ENCODE measurements at places on chromosomes 3 and 15. TPM values are rescaled to one million over a fixed set of nuclear protein-coding genes. Genes with fewer than 3 reads are reported as not detected.
A peak's percentile ranks its signal among the peaks of the same experiment; 100 is the strongest.

The MYO5C gene
- 0.31 TPM for total RNA-seq

DNA sequence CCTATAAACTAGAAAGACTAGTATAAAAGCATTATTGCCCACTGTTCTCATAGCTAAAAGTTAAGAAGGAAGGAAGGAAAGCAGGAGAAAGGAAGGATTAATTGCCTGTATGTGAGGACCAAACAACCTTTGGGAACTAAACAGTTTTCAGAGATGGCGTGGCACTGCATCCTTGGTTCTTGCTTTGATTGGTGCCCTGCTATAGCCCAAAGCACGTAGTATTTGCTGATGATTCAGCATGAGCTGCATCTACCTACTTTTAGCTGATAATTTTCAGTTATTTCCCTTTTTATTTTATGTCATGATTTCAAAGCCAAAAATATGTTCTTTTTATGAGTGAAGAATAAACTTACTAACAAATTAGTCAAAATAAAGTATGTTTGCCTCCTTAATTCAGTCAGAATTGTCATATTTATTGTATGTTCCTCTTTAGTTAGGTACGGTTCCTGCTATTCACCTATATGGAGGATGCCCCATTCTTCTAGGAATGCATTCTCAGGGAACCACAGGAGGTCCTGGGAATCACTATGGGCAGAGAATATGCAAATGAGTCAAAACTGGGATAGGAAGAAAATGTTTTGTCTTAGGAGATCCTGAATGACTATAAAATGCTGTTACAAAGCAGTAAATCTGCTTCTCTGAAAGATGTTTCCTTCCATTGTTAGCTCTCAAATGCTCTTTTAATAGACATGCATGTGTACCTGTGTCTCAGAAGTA lies 65.4 kb upstream of the THSD4 start:
- DNase-seq = no peak

The TRH gene
- total RNA-seq = not detected

- DNase-seq = no peak
These were observed 103.7 kb upstream of the ETV5 start for GRCh38 chr3:186212611-186213010.

The CALML4 gene
- total RNA-seq = 1.00 TPM

The GOLGA8M gene
- 2.1 TPM for total RNA-seq

DNA sequence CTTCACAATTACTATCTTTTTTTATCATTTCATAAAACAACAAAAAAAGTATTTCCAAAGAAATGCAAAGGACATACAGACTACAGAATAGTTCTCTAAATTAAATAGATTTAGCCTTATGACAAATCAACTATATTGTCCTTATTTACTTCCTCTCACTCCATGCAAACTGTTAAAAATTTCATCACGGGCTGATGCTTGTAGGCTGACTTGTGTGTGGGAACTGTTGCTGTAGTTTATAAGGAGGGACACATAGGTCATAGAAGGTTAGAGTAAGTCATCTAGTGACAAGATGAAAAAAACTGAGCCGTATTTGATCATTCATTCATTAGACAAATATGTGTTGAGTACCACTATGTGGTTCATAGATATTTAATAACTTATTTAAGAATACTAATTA lies 232.5 kb upstream of the TBL1XR1 start:
- no peak for DNase-seq

- DNase-seq = no peak
These were observed 8.5 kb downstream of the CLK3 start for GRCh38 chr15:74624020-74624602.

DNA sequence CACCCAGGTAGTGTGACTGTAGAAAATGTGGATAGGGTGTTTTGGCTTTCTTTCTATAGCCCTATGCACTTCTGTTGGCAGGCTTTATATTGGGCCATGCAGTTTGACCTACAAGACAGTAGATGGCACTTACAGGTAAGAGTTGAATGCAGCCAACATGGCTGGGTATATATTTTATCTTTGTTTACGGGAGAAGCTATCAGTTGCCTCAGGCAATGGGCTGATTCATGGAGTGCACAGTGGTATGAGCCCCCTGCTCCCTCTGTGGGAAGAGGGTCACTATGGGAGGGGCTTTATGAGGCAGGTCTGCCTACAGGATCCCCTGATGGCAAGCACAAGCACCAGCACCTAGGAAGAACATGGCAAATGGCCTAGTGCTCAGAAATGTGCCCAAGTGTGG lies 301.2 kb upstream of the CDIN1 start:
- DNase-seq = no peak

GRCh38 chr15:38699633-38700230 lies 135.1 kb upstream of the RASGRP1 start:
- DNase-seq = peak; percentile 71

- no peak for DNase-seq
These were observed 131.3 kb upstream of the LRTM1 start for GRCh38 chr3:55059027-55059629.

DNA sequence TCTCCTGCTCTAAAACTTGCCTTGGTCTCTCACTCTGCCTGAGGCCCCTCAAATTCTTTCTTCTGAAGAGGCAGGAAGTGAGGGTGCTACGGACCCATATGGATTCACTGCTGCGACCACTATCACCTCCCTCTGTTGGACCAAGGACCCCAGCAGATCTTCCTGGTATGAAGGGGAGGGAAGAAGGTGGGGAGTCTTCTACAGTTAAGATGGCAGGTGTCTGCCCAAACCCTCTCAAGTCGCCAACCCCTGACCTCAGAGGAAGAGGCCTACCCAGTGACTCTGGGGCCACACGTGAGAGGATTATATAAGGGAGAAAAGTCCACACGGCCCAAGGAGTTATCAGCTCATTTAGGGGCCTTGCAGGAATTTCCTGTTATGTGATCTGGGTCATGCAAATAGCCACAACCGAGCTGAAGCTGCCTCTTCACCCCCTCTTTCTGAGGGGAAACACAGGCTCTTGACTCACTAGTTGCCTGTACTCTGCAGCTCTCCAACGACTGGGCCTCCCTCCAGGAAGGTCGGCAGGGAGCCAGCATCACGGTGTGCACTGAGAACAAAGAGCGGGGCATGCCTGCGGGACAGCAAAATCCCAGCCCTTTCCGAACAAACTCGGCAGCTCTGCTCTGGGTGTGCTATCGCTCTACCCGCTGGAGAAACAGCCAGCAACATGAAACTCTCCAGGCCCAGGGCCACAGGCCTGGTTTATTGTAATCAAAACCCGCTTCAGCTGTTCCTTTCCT lies 116.0 kb downstream of the XXYLT1 start:
- no peak for DNase-seq

DNA sequence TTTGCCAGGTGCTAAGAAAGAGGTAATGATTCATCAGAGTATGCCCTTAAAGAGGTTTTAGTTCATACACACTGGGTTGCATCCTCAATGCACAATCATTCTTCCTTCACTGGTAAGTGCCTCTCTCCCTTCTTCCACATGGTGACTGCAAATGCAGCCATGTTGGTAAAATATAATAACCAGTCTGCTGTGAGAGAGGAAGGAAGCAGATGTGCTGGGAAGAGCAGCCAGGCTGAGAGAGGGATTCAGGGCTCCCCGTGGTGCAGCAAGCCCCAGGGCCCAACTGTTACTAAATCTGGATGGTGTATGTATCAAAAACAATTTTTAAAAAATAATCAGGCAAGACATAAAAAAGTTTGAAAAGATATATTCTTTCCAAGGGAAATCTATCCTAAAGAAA lies 498.1 kb downstream of the MAGI1 start:
- no peak for DNase-seq

The PRR20G gene
- not detected for total RNA-seq

DNA sequence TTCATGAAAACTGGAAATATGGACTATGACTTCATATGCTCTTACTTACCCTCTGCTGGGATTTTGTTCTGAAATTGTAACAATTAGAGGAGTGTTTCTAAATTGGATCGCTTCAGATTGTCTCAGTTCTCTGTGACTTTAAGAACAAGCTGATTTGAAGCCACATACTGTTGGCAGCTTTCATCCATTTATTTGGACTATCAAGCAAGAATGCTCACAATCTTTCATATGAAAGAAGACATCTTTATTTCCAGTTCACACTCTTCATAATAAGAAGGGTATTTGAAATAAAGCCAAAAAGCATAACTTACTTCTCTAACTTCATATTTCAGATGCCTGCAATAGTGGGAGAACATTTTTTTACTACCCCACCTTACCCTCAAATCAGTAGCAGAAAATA lies 491.6 kb upstream of the TPRG1 start:
- DNase-seq = no peak
